Stimulated activated CD8-positive, alpha-beta memory T cell treated with anti-CD3 and anti-CD28 coated beads, Interleukin-4, amount 100 ng/mL, for 4 hours (primary cell): ENCODE measurements at places on chromosomes 4 and X.

DNA sequence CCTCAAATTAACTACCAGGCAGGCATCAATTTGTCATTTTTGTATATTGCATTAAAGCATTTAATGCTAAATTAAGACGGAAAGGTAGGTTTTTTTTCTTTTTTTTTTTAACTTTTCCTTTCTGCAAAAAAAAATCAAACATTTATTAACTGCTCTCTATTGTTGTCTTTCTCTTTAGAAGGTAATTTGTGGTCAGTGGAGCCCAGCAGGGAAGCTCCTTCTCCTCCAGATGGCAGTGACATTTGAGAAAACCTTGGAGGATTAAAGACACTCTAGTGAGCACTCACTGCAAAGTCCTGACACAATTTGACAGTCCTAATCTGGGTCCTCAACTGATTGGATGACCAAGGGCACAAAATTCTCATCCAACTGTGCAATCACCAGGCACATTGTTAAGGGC is 102.4 kb downstream of the SLIT2 start:
- DNase-seq: no peak

DNA sequence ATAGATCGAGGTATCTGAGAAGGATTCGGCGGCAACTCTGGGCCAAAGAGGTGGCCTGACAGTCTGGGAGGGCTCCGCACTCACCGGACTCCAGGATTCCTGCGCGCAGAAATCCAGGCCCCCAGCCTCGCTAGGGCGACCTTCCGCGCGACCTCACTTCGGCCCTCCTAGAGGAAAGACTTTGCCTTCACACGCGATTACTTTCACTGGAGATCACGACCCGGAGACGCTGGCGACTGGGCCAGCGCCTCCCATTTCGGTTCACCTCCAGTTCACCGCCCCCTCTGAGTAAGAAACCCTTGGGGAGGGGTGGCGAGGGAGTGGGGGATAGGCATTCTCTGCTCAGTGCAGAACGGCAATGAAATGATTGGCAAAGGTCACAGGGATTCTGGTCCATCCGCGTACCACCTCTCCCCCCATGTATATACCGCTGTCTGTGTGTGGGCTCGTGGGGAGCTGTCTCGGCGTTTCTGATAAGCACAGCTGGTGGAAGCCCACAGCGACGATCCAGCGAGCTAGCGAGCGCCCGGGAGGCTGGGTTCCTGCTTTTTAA is 2.5 kb downstream of the POU3F4 start:
- DNase-seq: no peak

GRCh38 chr4:7485096-7485495 is 50.4 kb upstream of the PSAPL1 start:
- DNase-seq: no peak

DNA sequence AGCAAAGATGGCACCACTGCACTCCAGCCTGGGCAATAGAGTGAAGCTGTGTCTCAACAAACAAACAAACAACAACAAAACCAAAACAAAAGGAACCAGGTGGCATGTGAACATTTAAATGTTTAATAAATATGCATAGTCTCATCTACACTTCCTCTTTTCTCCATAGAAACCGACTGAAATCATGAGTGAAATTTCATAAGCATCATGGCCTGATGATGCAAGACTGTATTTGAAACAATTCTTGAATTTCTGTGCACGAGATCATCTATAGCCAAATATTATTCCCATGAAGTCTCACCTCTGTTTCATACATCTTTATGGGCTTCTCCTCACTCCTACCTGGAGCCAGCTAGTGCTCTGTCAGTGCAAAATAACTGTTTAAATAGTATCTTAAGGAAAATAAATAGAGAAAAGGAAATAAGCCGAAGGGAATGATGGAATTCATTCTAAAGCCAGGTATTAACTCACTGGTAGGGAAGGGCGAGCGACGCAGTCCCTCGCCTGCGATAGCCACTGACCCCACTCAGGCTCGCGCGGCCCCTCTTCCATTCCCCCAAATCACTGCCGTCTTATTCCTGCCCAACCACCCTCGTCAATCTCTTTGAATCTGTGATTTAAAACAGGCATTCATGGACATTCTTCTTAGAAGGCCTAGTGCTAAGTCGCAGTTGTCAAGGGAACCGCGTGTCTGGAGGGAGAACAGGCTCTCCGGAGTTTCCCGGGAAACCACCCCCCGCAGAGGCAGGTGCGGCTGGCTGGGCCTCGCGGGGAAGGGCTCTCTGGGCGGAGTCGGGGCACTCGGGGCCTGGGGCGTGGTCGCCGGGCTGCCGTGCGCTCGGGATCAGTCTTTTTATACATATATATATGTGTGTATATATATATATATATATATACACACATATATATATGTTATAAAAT is 52.4 kb upstream of the TRIM2 start:
- DNase-seq: no peak

DNA sequence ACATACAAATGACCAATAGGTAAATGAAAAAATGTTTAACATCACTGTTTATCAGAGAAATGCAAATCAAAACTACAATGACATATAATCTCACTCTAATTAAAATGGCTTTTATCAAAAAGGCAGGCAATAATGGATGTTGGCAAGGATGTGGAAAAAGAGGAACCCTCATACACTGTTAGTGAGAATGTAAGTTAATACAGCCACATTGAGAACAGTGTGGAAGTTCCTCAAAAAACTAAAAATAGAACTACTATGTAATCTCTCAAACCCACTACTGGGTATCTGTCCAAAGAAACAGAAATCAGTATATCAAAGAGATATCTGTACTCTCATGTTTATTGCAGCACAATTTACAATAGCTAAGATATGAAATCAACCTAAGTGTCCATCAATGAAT is 165.9 kb upstream of the HHIP start:
- DNase-seq: no peak

- no peak for DNase-seq
Observed at GRCh38 chr4:69057620-69058409, 38.5 kb upstream of the UGT2B7 start.

DNA sequence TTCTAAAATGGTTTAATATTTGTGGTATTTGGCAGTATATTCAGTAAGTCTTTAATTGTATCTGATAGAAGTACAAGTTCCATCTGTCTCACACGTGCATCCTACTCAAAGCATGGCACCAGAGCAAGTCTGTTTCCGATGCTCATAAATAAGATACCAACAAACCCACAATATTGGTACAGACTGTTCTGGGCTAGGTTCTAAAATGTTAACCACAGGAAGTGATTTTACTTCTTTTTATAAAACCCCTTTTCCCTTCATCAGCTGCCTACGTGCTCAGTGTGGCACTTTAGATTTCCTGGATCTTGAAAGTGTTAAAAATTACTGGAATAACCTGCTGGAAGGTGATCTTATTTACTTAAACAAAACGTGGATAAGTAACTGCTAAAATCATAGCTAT is 165.1 kb downstream of the CFAP299 start:
- DNase-seq: peak; percentile 0

- DNase-seq: no peak
Observed at GRCh38 chrX:85065512-85066198, 62.0 kb downstream of the APOOL start.

- no peak for DNase-seq
Observed at GRCh38 chr4:22343606-22344005, 172.3 kb downstream of the ADGRA3 start.

- DNase-seq: no peak
Observed at GRCh38 chr4:100117750-100118149, 72.5 kb downstream of the DDIT4L start.

GRCh38 chr4:78939667-78940008 is 400 bp upstream of the PAQR3 start:
- DNase-seq: no peak
